ENCODE measurements at places on chromosomes 13 and 19.
A peak's percentile ranks its signal among the peaks of the same experiment; 100 is the strongest.

DNA sequence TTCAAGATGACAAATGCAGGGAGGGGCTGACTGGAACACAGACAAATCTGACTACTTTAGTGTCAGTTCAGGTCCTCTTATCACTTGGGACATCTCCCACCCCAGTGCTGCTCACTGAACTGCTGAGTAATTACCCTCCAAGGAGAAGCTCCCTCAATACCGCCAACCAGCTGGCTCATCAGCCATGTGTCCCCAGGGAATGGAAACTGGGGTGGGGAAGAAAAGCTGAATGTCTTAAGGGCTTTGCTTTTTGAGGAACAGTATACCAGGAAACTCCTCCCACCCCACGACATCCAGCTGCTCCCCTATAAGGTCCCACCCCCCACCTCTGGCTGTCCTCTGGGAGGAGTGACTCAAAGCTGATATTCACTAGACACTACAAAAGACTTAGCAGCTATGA is 2.0 kb downstream of the ZNF823 start:
- peak; percentile 24 for DNase-seq

DNA sequence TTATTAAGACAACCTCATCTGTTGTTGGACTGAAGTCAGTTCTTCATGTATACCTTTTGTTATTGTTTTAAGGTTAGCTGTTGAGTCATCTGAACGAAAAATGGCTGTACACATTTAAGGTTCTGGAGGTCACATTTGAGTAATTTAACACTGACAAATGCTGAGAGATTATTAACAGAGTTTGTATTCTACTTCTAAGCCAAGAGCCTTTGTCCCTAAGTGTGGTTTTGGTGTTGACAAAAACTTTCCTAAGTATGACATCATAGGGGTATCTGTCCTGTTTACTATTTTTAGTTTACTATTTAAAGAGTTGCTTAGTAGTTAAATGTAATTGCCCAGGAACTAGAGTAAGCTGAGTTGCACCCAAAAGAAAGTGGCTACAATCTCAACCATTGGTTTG is 71.9 kb downstream of the CDK8 start:
- DNase-seq = no peak

DNA sequence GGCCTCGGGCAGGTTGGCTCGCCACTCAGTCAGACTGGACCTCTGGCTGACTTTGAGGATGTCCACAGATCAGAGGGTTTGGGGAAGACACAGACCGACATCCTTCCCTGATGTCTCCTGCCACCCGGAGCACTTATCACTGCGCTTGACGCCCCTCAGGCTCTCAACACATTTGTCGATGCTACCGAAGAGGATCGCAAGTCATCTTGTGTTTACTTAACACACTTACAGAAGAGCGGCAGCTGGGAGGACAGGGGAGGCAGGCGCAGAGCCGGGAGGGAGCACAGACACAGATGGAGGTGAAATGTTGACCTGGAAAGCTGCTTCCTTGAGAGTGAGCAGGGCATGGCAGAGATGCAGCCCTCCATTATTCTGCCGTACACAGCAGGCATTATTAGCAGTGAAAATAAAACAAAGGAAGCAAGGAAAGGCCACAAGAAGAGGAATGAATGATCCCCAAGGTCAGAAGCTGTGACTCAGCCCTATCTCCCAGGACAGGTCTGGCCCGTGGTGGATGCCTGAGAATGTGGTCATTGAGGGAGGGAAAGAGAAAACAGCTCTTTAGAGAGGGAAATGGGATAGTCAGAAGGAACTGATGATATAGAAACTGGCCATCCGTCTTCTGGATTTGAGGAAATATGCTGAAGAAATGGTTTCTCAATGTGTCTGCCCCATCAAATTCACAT is 549.5 kb upstream of the ARGLU1 start:
- DNase-seq = peak; percentile 14

DNA sequence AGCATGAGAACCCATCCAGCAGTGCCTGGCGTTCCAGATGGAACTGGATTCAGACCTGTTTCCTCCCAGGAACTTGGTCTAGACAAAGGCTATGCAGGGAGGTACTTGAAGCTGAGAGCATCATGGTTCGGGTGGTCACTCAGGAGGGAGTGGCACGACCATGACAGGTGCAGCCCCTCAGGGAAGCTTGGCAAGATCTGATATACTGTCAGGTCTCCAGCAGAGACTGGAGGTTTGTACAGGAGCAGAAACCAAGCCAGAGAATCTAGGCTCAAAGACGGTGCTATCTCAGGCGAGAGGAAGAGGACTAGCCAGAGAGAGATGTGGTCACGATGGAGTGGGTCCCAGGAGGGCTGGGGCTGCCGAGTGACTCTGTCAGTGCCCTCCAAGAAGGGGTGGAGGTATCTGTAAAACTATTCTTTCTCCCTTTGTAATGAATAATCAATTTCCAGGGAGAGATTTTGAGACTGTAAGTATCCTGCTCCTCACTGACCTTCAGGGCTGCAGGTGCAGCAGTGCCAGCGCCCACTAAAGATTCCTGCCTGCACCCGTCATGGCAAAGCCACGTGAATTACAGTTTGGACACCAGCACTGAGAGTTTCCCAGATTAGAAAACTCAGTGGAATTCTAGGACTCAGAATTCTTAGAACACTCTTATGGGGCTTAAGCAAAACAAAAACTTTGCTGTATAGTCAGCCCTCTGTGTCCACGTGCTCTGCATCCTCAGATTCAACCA is 10.2 kb upstream of the DCUN1D2 start:
- no peak for DNase-seq

DNA sequence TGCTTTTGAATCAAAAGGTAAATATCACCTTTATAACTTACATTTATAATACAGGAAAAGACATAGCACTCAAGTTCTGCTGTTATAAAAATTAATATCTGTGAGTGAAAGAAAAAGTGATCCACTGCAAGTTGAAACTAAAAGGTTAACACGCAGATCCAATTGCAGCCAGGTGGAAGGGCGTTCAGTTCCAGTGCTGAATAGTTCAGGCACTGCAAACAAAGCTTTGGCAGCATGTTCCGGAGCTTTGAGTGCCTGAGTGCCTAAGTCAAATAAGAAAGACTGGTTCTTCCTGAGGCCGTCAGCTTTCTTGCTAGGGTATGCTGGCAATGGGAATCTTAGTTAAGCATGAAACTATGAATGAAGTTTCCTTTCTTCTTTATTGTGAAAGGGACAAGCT is 200.3 kb downstream of the LMO7 start:
- DNase-seq = no peak

GRCh38 chr19:29631450-29631849 is 25.4 kb downstream of the POP4 start:
- no peak for DNase-seq

DNA sequence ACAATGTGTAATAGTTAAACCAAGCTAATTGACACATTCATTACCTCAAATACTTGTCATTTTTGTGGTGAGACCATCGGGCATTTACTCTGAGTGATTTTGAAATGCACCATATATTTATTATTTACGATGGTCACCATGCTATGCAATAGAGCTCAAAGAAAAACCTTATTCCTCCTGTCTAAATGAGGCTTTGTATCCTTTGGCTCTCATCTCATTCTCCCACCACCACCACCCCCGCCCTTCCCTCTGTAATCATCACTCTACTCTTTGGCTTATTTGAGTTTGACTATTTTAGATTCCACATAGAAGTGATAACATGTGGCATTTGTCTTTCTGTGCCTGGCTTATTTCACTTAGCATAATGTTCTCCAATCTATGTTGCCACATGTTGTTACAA is 124.9 kb downstream of the CYSLTR2 start:
- DNase-seq = no peak

- no peak for DNase-seq
Observed at GRCh38 chr19:7715671-7716070, 13.7 kb upstream of the FCER2 start.

- DNase-seq = no peak
Observed at GRCh38 chr19:35127871-35128270, 7.0 kb downstream of the LGI4 start.
